Vagina (tissue), 2 donors: ENCODE measurements at places on chromosomes 4 and X. TPM values are rescaled to one million over a fixed set of nuclear protein-coding genes. Genes with fewer than 3 reads are reported as not detected.
A peak's percentile ranks its signal among the peaks of the same experiment; 100 is the strongest.

GRCh38 chr4:149166876-149167275 is 648.8 kb downstream of the IQCM start:
- no peak overlapping the region for H3K4me3 ChIP-seq
- no peak overlapping the region for H3K27ac ChIP-seq
- H3K27me3 ChIP-seq, result no peaks in the 10 kb centered on the region
- no peak for DNase-seq
- no peaks in the 10 kb centered on the region for H3K36me3 ChIP-seq
- no peaks in the 10 kb centered on the region for H3K4me1 ChIP-seq

- no peaks in the 10 kb centered on the region for H3K4me1 ChIP-seq
- H3K27me3 ChIP-seq, result no peaks in the 10 kb centered on the region
- no peak overlapping the region for H3K27ac ChIP-seq
Measured at GRCh38 chr4:36363024-36363423, 81.6 kb downstream of the DTHD1 start.

GRCh38 chr4:41214825-41215146 is 444 bp upstream of the APBB2 start:
- H3K27ac ChIP-seq, result peak overlapping the region; percentile 85
- no peaks in the 10 kb centered on the region for H3K27me3 ChIP-seq
- no peaks in the 10 kb centered on the region for H3K36me3 ChIP-seq
- no peak for DNase-seq
- H3K4me3 ChIP-seq, result peak overlapping the region; percentile 91

DNA sequence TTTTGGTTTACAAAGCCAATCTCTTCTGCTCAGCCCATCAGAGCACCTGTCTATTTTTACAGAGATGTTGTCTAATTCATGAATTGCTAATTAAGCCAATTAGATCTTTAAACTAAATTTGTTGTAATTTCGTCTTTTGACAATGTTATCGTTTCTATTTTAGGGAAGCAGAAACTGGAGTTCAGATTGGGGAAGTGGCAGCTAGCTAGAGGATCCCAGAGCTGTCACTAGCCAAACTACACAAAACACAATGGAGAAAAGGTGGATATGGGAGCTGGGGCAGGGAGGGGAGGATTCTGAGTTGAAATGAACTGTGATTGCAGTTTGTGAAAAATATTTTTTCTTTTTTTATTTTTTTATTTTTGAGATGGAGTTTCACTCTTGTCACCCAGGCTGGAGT is 35.8 kb downstream of the CASP3 start:
- no peaks in the 10 kb centered on the region for H3K4me1 ChIP-seq
- no peak overlapping the region for H3K4me3 ChIP-seq
- DNase-seq, result no peak
- no peaks in the 10 kb centered on the region for H3K36me3 ChIP-seq
- no peak overlapping the region for H3K27ac ChIP-seq

DNA sequence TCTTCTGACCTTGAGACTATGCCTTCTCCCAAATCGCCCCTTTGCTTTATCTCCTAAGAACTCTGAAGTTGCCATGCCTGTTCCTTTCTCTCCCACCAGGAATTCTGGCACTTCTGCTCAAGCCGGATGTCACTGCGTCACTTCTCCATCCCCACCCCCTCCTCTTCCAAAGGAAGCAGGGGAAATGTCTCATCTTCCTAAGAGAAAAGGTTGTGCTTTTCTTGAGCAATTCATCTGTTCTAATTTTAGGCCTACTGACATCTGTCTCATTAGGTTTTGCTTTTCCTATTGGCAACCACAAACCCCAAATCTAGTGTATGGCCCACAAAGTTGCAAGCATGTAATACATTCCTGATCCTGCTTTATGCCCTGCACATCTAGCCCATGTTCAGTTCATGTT is 163.1 kb upstream of the PLAC1 start:
- no peaks in the 10 kb centered on the region for H3K4me1 ChIP-seq
- H3K27ac ChIP-seq, result no peak overlapping the region
- no peaks in the 10 kb centered on the region for H3K36me3 ChIP-seq
- no peaks in the 10 kb centered on the region for H3K27me3 ChIP-seq
- no peak overlapping the region for H3K4me3 ChIP-seq

DNA sequence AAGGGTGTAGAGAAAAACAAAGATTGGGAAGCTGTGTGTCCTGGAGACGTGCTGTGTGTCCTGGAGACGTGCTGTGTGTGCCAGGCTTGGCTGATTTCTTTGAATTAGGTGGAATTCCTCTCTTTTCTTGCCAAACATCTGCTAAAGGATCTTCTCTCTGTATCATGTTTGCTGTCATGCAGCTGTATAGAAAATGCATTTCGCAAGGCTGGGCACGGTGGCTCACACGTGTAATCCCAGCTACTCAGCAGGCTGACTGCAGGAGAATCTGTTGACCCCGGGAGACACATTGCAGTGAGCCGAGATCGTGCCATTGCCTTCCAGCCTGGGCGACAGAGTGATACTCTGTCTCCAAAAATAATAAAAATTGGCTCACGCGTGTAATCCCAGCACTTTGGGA is 187.0 kb downstream of the CRLF2 start:
- H3K36me3 ChIP-seq, result no peaks in the 10 kb centered on the region
- no peaks in the 10 kb centered on the region for H3K27me3 ChIP-seq
- DNase-seq, result no peak
- no peak overlapping the region for H3K4me3 ChIP-seq
- H3K27ac ChIP-seq, result no peak overlapping the region
- H3K4me1 ChIP-seq, result no peaks in the 10 kb centered on the region

DNA sequence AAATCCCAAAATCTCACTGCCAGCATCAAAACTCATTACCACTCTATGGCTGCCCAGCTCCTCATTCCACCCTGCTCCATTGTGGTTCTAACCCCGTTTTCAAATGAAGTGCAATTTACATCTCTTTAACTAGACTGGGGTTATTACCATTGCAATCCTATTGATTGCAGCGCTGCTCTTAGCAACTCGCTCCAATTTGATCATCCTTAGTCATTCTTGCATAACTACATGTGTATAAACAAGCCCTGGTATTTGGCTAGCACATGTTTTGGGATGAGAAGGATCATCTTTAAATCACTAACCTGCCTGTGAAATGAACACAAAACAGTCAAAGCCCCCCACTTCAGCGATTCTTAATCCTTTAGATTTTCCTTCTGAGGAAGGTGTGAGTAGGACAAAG is 340.1 kb upstream of the PPARGC1A start:
- H3K4me1 ChIP-seq, result no peaks in the 10 kb centered on the region
- H3K36me3 ChIP-seq, result no peaks in the 10 kb centered on the region
- no peaks in the 10 kb centered on the region for H3K27me3 ChIP-seq
- H3K27ac ChIP-seq, result no peak overlapping the region

DNA sequence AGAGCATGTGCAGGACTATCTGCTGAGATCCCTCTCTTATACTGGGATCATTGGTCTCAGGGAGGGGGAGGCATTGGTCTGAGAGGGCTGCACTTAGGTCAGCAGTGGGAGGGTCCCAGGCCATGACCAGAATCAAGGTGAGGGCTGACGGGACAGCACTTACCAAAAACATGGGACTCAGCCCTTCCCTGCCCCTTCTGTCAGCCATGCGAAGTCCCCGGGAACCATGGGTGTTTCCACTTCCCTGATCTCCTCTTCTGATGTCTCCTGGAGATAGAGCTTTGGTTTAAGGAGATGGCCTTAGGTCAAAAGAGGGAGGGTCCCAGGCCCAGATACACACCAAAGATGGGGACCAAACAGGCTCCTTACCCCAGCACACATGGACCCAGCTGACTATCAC is 12.9 kb upstream of the HSFX1 start:
- no peaks in the 10 kb centered on the region for H3K4me1 ChIP-seq
- H3K36me3 ChIP-seq, result no peaks in the 10 kb centered on the region
- DNase-seq, result no peak
- no peak overlapping the region for H3K27ac ChIP-seq

Gene NHS
- 8.3 TPM for total RNA-seq

Gene NAT8L
- total RNA-seq, result 1.7 TPM

Gene DSPP
- not detected for total RNA-seq

Gene MAGEA12
- total RNA-seq, result not detected

Gene ASB12
- total RNA-seq, result not detected
